ENCODE measurements at places on chromosomes 4 and X. TPM values are rescaled to one million over a fixed set of nuclear protein-coding genes. Genes with fewer than 3 reads are reported as not detected.

DNA sequence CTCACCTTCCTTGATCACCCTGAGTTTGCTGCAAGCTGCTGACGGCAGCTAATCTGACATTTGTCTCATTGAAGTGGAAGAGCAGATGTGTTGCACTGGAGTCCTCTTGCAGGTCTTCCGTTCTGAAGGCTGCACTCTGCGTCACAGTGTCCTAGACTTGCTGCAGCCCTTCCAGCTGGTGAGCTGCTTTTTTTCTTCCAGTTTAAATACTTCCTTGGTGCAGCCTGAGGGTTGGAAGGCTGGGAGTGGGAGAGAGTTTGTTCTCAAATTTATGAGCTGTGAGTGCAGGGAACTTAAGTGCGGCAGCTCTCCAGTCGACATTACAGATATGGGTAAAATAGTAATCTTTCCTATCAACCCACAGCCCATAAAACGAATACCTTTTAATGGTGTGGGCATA is 303.6 kb upstream of the FAT1 start:
- H3K36me3 ChIP-seq: no peaks in the 10 kb centered on the region
- H3K4me1 ChIP-seq: no peaks in the 10 kb centered on the region
- H3K27ac ChIP-seq: no peak overlapping the region
- no peaks in the 10 kb centered on the region for H3K27me3 ChIP-seq
- H3K4me3 ChIP-seq: no peak overlapping the region

GRCh38 chr4:87390551-87390890 is 467 bp downstream of the HSD17B11 start:
- peak overlapping the region; percentile 90 for H3K4me3 ChIP-seq
- no peaks in the 10 kb centered on the region for H3K36me3 ChIP-seq
- DNase-seq: no peak
- peak overlapping the region; percentile 83 for H3K27ac ChIP-seq
- H3K27me3 ChIP-seq: no peaks in the 10 kb centered on the region

DNA sequence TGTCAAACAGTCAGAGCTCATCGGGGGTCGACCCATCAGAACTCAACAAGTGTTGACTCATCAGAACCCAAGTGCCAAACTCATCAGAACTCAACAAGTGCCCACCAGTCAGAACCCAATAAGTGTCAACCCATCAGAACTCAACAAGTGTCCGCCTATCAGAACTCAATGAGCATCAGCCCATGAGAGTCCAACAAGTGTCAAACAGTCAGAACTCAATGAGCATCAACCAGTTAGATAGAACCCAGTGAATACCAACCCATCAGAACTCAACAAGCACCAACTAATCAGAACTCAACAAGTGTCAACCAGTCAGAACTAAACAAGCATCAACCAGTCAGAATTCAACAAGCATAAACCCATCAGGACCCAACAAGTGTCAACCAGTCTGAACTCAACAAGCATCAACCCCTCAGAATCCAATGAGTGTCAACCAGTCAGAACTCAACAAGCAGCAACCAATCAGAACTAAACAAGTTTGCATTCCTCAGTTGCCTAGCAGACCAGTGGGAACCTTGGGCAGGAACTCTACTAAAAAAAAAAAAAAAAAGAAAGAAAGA is 115.3 kb downstream of the PRKX start:
- H3K4me1 ChIP-seq: 0 out of 2 replicates have a peak, but pooled peaks cover 4% of the 10 kb centered on the region
- H3K36me3 ChIP-seq: no peaks in the 10 kb centered on the region
- DNase-seq: no peak

DNA sequence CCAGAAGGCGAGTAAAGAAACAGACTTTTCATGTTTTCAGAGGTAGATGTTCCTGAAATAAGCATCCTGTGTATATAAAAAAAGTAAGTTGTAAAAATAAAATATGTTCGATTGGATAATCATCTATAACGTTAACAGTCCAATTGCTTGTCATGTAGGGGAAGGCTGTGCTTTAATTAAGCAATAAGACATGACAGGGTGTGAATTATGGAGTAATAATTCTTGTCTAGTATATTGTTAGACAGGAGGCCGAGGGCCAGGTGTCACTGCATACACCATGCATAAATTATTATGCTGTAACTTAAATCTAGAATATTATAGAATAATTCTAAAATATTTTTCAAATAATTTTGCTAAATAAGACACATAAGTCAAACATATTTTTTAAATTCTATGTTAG is 494.6 kb upstream of the TENM3 start:
- H3K27me3 ChIP-seq: no peaks in the 10 kb centered on the region
- H3K36me3 ChIP-seq: no peaks in the 10 kb centered on the region
- no peaks in the 10 kb centered on the region for H3K4me1 ChIP-seq
- no peak overlapping the region for H3K4me3 ChIP-seq
- no peak overlapping the region for H3K27ac ChIP-seq

DNA sequence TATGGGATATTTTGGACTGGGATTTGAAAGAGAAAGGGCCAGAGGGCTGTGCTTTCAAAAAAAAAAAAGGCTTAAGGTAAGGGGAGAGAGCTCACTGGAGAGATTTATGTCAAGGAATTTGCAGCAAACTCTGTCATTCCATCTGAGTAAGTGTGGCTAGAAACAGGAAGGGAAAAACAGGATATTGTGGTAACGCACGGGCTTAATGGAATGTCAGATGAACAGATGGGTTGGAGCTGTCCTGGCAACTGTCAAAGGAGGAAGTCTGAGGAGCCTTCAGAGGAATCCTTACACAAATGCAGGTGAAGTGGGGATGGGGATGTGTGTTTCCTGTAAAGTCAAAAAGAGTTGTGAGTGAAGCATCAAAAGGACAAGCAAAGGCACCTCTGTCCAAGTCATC is 15.1 kb upstream of the NKX3-2 start:
- H3K27ac ChIP-seq: no peak overlapping the region
- no peak overlapping the region for H3K4me3 ChIP-seq
- DNase-seq: peak; percentile 64
- H3K27me3 ChIP-seq: no peaks in the 10 kb centered on the region

- no peak for DNase-seq
- H3K27ac ChIP-seq: no peak overlapping the region
- no peaks in the 10 kb centered on the region for H3K4me1 ChIP-seq
- H3K36me3 ChIP-seq: no peaks in the 10 kb centered on the region
These were observed 623.8 kb downstream of the EPHA5 start for GRCh38 chr4:65046192-65047133.

DNA sequence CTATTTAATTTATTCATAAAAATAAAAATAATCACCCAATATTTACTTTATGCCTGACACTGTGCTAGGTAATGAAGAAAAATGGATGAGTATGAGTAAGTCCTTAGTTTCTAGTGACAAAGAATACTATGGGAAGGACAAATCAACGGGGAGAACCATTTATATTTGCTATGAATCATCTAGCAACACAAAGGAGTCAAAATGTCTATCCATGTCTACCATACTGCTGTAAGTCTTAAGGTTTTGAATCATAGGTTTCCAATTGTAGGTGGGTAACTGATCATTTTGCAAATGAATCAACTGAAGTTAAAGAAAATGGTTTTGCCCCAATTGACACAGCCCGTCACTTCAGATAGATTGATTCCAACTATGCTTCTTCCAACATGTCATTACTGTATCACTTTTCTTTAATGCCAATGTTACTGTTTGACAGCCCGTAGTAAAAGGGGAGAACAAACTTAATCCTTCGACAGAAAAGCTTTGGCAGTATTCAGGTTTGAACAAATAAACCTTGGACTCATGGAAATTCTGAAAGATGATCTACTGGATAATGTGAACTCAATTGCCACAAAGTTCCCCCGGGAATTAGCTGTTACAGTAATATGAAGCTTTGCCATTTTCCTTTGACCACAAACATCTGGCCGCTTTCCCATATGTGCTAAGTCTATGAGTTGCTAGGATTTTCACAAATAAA is 3.2 kb downstream of the TDO2 start:
- DNase-seq: peak; percentile 99
- H3K36me3 ChIP-seq: no peaks in the 10 kb centered on the region
- H3K27me3 ChIP-seq: peaks cover 20% of the 10 kb centered on the region
- H3K27ac ChIP-seq: peak overlapping the region; percentile 61
- H3K4me1 ChIP-seq: peaks cover 15% of the 10 kb centered on the region
- H3K4me3 ChIP-seq: 0 out of 2 replicates have a peak overlapping the region, but pooled peaks have one; percentile 18

GRCh38 chr4:173415885-173416653 is 17.2 kb upstream of the SCRG1 start:
- H3K36me3 ChIP-seq: no peaks in the 10 kb centered on the region
- H3K4me1 ChIP-seq: no peaks in the 10 kb centered on the region
- H3K4me3 ChIP-seq: no peak overlapping the region
- no peak for DNase-seq
- no peaks in the 10 kb centered on the region for H3K27me3 ChIP-seq
- H3K27ac ChIP-seq: no peak overlapping the region

GRCh38 chrX:20252381-20253231 is 14.1 kb downstream of the RPS6KA3 start:
- H3K27me3 ChIP-seq: no peaks in the 10 kb centered on the region
- no peak overlapping the region for H3K4me3 ChIP-seq
- H3K4me1 ChIP-seq: peaks cover 3% of the 10 kb centered on the region
- H3K36me3 ChIP-seq: no peaks in the 10 kb centered on the region
- no peak overlapping the region for H3K27ac ChIP-seq

DNA sequence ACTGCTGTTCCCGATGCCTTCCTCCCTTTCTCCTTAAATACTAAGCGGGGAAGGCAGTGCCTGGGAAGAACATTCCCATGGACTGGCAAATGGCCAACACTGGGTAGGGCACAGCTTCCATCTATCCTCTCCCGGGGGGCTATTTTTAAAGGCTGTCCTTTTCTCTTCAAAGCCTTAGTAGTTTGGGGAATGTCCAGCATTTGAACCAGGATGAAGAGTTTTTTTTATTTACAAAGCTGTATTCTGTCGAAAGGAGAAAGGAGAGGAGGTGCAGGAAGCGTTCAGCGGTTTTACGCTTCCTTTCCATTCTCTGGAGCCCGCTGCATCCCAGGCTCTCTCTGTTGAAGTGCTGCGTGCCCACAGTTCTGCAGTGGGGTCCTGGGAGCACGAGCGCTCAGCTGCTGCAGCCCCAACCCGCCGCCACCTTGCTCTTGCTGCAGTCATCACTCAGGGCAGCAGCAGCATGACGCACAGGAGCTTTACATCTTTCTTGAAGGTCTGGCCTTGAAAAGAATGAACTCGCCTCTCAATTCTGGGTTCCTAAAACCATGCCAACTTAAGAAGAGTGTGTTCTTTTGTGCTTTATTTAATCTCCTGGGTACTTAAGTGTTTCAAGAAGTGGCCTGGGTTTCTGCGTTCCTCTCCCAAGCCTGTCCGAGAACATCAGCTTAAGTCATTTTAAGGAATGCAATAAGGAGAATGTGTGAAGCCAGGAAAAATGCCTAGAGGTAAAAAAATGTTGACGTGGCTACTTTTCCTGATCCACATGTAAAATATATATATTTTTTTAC is 427.2 kb downstream of the MAPK10 start:
- peaks cover 31% of the 10 kb centered on the region for H3K4me1 ChIP-seq
- H3K4me3 ChIP-seq: no peak overlapping the region
- DNase-seq: no peak

- no peak overlapping the region for H3K4me3 ChIP-seq
- no peak overlapping the region for H3K27ac ChIP-seq
- H3K4me1 ChIP-seq: no peaks in the 10 kb centered on the region
- no peaks in the 10 kb centered on the region for H3K27me3 ChIP-seq
These were observed 50.2 kb upstream of the SPRY1 start for GRCh38 chr4:123346330-123346940.

GRCh38 chrX:17737986-17738713 is 857 bp downstream of the SCML1 start:
- H3K27ac ChIP-seq: peak overlapping the region; percentile 82
- H3K36me3 ChIP-seq: no peaks in the 10 kb centered on the region
- H3K4me1 ChIP-seq: 0 out of 2 replicates have a peak, but pooled peaks cover 5% of the 10 kb centered on the region
- H3K27me3 ChIP-seq: no peaks in the 10 kb centered on the region

- 0 out of 2 replicates have a peak, but pooled peaks cover 5% of the 10 kb centered on the region for H3K4me1 ChIP-seq
- peak; percentile 37 for DNase-seq
- H3K4me3 ChIP-seq: peak overlapping the region; percentile 90
- H3K36me3 ChIP-seq: no peaks in the 10 kb centered on the region
- peak overlapping the region; percentile 87 for H3K27ac ChIP-seq
These were observed 902 bp upstream of the LARP1B start for GRCh38 chr4:128060121-128060698.

DNA sequence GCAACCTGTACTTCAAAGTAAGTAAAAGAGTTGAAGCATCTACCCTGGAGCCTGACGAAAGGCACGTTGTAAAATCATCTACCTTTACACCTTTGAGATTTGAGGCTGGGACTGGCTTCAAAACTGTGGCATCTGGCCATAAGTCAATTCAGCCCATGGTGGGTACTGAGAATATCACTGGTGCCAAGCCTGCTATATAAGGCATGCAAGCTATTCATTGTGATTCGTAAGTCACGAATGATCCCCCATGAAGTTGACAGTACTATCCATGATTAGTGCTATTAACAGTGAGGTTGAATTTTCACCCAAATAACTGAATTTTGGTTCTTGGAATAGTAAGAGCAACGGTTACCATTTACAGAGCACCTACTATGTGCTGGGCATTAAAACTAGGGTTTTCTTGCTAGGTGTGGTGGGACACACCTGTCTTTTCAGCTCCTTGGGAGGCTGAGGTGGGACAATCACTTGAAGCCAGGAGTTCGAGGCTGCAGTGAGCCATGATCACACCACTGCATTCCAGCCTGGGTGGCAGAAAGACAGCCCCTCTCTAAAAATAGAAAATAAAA is 39.8 kb downstream of the IRF2 start:
- H3K4me3 ChIP-seq: no peak overlapping the region
- H3K27me3 ChIP-seq: no peaks in the 10 kb centered on the region
- DNase-seq: no peak
- H3K27ac ChIP-seq: no peak overlapping the region

DNA sequence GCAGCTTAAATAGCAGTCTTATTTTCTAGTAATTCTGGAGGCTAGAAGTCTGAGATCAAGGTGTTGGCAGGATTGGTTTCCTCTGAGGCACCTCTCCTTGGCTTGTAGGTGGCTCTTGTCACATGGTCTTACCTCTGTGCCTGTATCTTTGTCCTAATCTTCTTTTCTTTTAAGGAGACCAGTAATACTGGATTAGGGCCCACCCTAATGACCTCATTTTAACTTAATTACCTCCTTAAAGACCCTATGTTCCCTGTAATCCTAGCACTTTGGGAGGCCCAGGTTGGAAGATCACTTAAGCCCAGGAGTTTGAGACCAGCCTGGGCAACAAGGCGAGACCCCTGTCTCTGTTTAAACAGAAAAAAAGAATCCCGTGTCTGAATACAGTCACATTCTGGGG is 38.9 kb downstream of the ARHGAP10 start:
- no peak overlapping the region for H3K27ac ChIP-seq
- H3K36me3 ChIP-seq: no peaks in the 10 kb centered on the region
- peaks cover 51% of the 10 kb centered on the region for H3K4me1 ChIP-seq
- DNase-seq: no peak
- no peak overlapping the region for H3K4me3 ChIP-seq

The YY2 gene
- 0.38 TPM for total RNA-seq

The TIMP1 gene
- total RNA-seq: 4,277 TPM

The IL13RA2 gene
- total RNA-seq: 11.5 TPM

The LRIT3 gene
- total RNA-seq: 0.11 TPM

Data from GM23248 (cell line).